Effector memory CD4-positive, alpha-beta T cell (primary cell): ENCODE measurements at places on chromosomes 3 and 15.

DNA sequence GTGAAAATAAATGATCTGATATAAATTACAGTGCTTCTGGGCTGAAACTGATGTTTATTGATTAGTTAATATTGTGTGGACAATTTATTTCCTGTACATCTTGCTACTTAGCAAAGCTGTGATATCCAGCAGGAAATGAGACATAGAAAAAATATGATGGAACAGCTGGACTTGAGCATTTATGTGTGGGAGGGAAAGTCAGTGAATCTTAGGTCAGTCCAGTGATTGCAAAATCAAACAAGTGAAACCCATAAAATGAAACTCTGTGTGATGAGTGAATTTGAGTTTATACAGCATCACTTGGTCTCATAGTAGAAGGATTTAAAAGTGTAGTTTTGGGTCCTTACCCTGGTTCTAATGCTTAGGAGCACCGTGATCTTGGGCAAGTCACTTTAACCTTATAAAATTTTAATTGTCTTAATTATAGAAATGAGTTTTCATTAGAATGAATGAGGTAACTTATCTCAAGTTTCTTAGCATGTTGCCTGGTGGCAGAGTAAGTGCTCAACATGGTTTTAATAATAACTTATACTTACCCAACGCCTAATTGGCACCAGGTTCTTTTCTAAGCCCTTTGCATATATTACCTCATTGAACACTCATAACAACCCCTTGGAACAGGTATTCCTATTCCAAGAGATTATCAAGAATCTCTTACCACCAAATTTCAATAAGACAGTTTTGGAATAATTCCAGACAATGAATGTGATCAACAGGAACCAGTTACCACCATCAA, 194.6 kb downstream of the ADAMTSL3 start:
- no peak for DNase-seq

GRCh38 chr3:70085613-70086012, 86.1 kb downstream of the SAMMSON start:
- DNase-seq = no peak

DNA sequence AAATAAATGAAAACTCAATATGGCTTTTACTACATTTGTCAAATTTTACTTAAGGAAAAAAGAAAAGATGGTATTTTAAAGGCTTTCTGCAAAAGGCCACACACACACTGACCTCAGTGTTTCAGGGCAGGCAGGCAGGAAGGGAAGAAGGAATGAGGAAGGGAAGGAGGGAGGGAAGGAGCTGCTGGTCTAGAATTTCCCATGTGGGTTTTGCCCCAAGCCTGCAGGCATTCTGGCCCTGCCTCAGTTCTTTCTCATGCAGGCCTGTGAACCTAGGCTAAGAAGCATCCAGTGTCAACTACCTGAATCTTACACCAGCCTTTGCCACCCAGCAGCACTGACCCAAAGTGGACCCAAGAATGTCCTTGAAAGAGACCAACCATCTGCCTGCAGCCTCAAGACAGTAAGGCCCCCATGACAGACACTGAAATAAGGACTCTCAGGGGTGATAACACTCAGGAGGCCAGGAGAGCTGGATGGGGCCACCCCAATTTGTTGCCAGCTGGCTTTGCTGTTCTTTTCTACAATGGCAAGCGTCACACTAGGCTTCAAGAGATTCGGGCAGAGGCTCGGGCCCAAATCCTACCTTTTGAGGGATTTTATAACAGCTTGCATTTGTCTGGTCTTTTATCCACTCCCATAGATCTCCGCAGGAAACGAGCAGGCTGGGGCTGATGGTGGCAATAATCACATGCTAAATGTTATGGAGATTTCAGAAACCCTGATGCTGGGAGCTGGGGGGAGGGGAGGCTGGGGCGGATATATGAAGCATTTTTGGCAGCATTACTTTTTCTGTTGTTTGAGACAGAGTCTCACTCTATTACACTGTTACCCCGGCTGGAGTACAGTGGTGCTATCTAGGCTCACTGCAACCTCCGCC, 51.4 kb downstream of the XXYLT1 start:
- no peak for DNase-seq

- no peak for DNase-seq
Observed at GRCh38 chr3:166634091-166634746, 745.9 kb downstream of the ZBBX start.

- no peak for DNase-seq
Observed at GRCh38 chr3:154243353-154243752, 80.9 kb downstream of the DHX36 start.

- DNase-seq = no peak
Observed at GRCh38 chr15:27449941-27450340, 479.0 kb downstream of the GABRG3 start.

DNA sequence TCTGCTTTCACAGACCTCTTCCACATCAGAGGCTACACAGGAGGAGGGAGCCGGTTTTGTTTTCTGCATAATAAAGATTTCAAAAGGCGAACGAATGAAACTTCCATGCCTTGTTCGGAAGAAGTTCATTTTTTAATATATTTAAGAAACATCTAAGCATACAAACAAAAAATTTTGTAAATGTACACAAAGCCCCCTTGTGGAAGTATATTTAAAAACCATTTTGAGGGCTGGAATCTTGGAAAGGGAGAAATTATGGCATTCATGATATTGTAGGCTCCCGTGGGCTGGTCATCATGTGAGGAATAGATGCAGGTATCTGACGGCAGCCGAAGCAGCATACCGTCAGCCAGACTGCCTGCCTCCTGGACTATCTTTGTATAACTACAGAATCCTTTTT, 90.4 kb downstream of the MECOM start:
- DNase-seq = no peak

- no peak for DNase-seq
Observed at GRCh38 chr3:186361762-186362536, at the start of gene DGKG. DGKG (minus strand) TSS chr3:186362234; CDS start chr3:186320459, 41,775 bp downstream.

DNA sequence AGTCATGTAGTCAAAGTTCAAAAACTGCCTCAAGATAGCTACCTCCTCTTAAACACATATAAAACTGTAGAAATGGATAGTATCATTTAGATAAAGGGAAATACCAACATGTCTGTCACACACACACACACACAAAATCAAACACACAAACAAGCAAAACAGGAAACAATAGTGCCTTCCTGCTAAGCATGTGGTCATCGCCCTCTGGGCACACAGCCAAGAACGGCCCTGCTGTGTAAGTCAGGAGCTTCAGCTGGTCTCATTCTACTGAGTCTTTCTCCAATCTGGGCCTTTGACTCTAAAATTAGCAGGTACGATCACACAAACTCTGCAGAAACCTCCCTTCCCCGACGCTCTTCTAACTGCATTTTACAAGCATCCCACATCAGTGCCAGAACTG, 272.2 kb upstream of the CHRNA7 start:
- no peak for DNase-seq
